Eye (tissue), 1 donor: ENCODE measurements at places on chromosomes 16 and 17.

- no peak for DNase-seq
Observed at GRCh38 chr17:51374209-51374608, 113.9 kb downstream of the UTP18 start.

GRCh38 chr16:80084614-80085013, 456.2 kb upstream of the DYNLRB2 start:
- DNase-seq, result peak; percentile 85

GRCh38 chr16:66874079-66874775, 6.1 kb upstream of the PDP2 start:
- peak; percentile 51 for DNase-seq

DNA sequence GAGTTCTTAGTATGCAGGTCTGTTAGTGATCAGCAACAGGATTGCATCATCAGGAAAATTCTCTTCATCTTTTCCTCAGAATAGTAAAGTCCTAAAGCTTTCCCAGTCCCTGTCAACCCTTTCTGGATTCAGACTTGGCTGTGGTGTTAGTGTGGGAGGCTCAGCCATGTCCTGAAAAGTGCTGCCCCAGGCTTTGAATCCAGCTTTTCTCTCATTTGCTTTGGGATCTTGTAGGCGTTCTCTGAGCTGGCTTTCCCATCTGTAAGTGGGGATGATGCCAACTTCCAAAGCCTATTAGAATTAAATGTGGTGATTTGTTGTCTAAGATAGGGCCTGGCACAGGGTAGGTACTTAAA, 3.0 kb downstream of the ALKBH5 start:
- no peak for DNase-seq

GRCh38 chr16:53055541-53056391, 975 bp downstream of the CHD9 start:
- peak; percentile 75 for DNase-seq

DNA sequence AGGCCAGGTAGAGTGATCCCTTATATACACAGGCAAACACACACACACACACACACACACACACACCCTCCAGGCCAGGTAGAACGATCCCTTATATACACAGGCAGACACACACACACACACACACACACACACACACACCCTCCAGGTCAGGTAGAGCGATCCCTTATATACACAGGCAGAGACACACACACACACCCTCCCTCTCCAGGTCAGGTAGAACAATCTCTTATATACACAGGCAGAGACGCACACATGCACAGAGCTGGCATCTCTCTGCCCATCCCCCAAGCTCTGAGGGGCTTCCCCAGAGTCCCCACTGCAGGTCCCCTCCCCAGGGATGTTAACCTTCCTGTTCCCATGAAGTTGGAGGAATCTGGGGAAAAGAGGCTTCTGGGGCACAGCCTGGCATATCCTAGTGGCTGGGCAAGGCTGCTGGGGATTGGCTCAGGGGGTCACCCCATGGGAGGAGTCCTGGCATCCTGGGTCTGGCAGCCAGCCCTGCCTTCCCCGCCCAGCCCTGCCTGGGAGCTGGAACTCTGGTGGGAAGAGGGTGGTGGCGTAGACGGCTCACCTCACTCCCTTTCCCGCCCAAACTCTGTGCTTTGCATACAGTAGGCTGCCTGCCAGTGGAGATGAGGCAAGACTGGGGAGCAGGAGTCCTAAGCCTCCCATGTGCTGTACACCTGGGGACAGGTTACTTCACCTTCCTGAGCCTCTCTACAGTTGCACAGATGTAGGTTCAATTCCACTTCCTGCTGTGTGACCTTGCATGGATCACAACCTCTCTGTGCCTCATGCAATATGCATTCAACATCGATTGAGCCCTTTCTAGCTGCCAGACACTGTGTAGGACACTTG, 41.8 kb downstream of the TEKT5 start:
- no peak for DNase-seq

DNA sequence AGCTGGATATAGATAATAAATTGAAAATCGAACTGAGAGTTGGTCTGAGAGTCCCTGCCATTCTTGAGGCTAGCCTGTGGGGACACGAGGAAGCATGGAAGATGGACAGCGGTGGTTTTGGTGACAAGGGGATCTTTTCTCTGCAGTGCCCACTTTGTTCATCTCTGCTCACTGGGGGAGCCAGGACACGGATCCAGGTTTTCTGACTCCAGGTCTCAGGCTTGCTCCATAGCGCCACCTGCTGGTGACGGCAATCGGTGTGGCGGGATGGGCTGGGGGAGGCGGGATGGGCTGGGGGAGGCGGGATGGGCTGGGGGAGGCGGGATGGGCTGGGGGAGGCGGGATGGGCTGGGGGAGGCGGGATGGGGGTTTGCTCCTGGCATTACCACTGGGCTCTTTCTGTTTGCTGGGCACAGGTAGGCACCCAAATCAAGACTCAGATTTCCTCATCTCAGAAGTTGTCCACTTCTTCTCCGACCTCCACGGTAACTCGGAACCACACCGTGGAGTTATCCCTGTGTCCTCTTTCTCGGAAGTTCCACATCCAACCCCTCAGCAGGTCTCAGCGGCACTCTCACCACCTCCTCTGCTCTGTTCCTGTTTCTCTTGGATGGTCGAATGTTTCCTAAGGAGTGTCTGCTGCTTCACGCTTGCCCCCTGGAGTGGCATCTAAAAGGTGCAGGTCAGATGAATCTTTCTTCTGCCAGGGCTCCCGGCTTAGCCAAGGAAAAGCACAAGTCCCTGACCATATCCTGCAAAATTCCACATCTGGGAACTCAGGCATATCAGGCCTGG, 142.4 kb downstream of the CYLD start:
- no peak for DNase-seq

GRCh38 chr17:8861495-8862181, 5.8 kb downstream of the PIK3R6 start:
- no peak for DNase-seq

DNA sequence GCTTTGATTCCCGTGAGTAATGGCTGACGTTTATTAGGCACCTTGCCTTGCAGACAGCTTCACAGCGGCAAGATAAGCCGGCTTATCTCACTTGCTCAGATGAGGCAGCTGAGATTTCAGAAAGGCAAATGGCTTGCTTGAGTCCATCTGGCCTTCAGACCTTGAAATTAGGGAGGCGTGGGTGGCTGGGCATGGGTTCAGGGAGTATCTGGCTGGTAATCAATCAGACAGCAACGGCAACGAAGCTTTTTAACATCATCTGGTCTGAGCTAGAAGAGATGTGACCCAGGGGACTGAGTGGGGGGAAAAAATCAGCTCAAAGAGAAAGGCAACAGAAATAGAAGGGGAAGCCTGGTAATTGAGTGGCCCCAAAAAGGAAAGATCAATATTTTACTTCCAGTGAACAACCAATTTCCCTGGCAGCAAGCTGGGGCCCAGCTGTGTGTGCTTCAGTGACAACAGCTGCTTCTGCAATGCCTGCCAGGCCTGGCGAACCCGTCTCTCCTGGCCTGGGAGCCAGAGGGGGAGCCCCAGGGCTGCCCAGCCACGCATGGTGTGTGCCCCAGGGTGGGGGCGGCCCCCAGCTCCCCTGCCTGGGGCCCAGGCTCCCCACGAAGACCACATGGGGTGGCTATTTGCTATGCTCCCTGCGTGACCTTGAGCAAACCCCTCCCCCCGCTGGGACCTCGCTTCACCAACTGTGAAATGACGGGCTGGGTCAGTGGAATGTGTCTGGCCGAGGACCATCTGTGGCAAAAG, 34.0 kb downstream of the RAB11FIP4 start:
- DNase-seq, result peak; percentile 87
